Activated CD4-positive, CD25-positive, alpha-beta regulatory T cell treated with anti-CD3 and anti-CD28 coated beads, Interleukin-2, amount 50 U/mL, for 72 hours (primary cell): ENCODE measurements at places on chromosomes 16 and 17.

- no peak for DNase-seq
Observed at GRCh38 chr17:31915456-31916100, 14.1 kb upstream of the UTP6 start.

DNA sequence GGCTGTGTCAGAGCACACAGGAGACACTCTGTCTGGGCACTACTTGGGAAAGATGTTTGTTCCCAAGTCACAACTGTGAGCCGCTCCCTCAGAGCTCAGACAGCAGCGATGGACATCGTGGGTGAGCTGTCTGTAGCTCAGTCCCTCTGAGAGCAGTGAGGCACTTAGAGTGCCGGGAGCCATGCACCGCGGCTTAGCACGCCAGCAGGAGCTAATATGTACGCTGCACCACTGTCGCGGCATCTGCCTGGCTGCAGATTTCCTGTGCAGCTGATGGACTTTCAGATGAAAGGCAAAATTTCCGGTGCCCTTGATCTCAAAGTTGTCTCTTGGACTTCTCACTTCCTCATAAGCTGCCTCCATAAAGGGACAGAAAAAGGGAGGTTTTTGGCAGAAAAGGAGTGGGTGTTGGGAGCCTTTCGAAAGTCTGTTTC, 92.8 kb upstream of the ZNF469 start:
- DNase-seq, result no peak

GRCh38 chr16:80594756-80595155, 54.0 kb downstream of the DYNLRB2 start:
- DNase-seq, result no peak

DNA sequence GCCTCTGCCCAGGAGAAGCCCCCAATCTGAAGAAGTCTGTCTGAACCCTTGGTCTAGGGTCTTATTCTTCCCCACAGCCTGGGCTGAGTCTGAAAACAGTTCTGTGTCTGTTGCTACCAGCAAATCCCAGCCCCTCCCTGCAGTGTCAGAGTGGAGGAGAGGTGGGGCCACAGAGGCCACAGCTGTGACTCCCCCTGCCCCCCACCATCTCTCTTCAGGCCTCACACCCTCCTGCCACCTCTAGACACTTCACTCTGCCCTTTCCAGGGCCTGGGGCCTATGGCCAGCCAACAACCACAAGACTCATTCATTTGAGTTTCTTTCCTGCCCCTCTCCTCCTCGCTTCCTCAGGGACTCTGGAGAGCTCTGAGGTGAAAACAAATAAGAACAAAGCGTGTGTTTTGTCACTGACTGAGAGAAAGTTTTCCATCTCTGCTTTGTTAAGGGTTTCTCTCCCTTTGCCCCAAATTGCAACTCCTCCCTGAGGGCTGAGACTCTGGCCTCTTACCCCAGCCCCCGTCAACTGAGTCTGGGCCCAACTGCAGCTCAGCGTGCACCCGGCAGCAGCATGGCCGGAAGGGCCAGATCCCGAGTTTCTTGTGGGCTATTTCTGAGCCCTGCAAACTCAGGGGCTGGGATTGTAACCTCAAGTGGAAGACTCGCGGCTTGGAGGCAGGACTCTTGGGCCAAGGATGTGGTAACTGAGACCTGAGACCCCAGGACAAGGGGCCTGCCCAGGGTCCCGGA, 13.2 kb downstream of the C17orf50 start:
- DNase-seq, result no peak

GRCh38 chr16:66414891-66415290, 12.2 kb upstream of the BEAN1 start:
- no peak for DNase-seq

- DNase-seq, result no peak
Observed at GRCh38 chr16:6957681-6958080, 375.0 kb upstream of the RBFOX1 start.

GRCh38 chr17:1871756-1872155, 42.0 kb downstream of the RPA1 start:
- no peak for DNase-seq

- no peak for DNase-seq
Observed at GRCh38 chr16:58046054-58046881, 20.7 kb downstream of the MMP15 start.

DNA sequence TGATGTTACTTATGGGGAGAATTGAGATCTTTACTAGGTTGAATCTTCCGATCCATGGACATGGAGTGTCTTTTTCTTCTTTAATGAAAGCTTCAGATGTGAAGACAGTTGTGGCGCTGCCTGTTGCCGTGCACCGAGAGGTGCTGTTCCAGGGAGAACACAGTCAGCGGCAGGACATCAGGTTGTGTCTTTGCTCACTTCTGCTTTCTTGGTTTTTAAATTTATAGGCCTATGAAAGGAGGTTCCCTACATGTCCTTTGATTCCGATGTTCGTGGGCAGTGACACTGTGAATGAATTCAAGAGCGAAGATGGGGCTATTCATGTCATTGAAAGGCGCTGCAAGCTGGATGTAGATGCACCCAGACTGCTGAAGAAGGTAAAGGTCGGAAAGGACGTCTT, 49.8 kb downstream of the SEC14L1 start:
- DNase-seq, result no peak

GRCh38 chr17:45261577-45262515, at the start of gene SPATA32:
SPATA32 (minus strand) TSS chr17:45262094; CDS start chr17:45262016, 78 bp downstream.
- DNase-seq, result peak; percentile 70

- DNase-seq, result no peak
Observed at GRCh38 chr16:9365370-9365728, 273.9 kb downstream of the HAPSTR1 start.

GRCh38 chr16:62741692-62742091, 705.5 kb upstream of the CDH8 start:
- no peak for DNase-seq

- DNase-seq, result no peak
Observed at GRCh38 chr16:6827267-6827666, 505.4 kb upstream of the RBFOX1 start.

DNA sequence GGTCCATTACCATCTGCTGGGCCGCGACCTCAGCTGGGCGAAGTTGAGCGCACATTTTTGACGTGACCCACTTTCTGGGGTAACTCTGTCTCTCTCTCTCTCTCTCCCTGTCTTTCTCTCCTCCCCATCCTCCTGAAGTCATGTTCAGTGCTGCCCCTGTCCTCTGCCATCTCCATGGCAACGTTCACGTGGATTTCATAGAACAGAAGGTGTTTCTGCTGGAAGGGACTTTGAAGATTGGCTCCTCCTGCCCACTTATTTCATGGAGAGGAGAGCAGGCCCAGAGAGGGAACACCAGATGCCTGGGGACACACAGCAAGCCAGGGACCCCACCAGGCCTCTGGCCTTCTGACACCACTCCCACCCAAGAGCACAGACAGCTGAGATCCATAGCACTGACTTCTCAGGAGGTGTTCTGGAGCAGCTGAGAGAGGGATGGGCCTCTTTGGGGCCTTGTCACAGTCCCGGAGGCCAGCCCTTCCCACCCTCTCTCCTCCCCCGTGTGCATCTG, 4.2 kb upstream of the CCNF start:
- no peak for DNase-seq

DNA sequence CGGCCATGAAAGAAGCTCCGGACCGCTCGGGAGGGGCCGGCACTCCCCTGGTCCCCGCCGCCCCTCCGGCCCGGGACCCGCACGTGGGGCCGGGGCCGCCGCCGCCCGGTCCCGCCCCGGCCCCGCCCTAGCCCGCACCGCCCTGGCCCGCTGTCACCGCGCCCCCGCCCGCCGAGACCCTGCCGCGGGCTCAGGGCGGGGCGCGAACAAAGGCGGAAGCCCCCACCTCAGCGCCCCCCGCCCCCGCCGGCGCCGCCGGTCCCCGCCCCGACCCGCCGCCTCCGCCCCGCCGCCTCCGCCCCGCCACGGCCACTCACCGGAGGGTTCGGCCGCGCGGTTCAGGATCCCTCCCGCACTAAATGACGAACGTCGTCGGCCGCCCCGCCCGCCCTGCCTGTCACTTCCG, at the start of gene ARHGDIA:
Gene ARHGDIA (minus strand): TSS at position 357 of the 406 bp plus-strand sequence. CDS start 1,407 bp downstream, outside the sequence.
- DNase-seq, result no peak

DNA sequence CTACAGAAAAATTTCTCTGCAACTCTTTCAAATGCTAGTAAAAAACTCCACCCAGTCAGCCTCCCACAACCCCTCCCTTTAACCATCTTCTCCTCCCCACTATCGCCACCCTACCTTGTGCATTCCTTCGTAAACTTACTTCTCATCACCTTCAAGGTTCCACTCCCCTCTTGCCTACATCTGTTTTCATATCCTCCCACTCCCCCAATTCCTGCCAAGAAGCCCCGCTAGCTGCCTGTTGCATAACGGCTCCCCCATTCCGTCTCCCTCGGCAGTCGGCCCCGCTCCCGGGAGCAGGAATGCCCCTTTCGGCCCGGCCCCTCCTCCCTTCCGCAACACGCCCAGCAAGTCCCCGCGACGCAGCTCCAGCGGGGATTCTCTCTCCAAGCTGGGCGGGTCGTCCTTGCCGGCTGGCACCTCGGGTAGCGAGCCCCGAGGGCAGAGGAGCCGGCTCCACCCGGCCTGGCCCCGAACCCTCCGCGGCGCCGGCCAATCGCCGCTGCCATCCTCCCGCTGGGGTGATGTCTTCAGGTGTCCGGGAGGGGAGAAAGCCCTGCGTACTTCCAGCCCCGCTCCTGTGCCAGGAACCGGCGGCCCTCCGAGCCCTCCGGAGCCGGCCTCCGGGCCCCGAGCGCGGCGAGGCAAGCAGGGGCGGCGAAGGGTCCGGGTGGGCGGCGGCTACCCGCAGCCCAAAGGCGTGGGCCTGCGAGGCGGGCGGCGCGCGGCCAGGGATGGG, 1.5 kb downstream of the PHLPP2 start:
- peak; percentile 63 for DNase-seq

GRCh38 chr17:78176548-78177025, 8.2 kb downstream of the SYNGR2 start:
- DNase-seq, result peak; percentile 82

- DNase-seq, result no peak
Observed at GRCh38 chr17:7634384-7634783, 4.4 kb downstream of the SHBG start.

DNA sequence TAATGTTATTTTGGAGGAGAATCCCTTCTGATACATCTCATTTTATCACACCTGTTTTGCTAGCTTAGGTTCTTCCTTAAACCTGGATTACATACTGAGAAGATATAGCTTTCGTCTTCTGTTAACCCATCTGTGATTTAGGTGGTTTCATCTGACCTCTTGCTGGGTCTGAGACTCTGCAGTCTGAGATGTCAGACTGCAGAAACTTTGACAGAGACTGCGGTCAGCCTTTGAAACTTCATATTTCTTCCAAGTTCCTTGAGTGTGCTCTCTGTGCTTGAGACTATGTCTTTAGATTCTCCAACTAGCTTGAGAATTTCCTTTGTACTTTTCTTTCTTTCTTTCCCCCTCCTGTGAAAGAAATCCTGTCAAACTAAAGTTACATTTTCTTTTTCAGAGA, 196.4 kb upstream of the MPHOSPH6 start:
- DNase-seq, result no peak

GRCh38 chr16:17357307-17358062, 113.3 kb downstream of the XYLT1 start:
- DNase-seq, result no peak

- DNase-seq, result no peak
Observed at GRCh38 chr16:16148755-16149154, 74.5 kb downstream of the ABCC6 start.

- DNase-seq, result no peak
Observed at GRCh38 chr17:61393904-61394629, 5.6 kb upstream of the TBX2 start.

GRCh38 chr17:33021731-33022408, 30.2 kb downstream of the SPACA3 start:
- DNase-seq, result no peak

GRCh38 chr16:84585886-84586285, 32.0 kb downstream of the COTL1 start:
- DNase-seq, result no peak

GRCh38 chr17:10224582-10225195, 26.3 kb upstream of the GAS7 start:
- DNase-seq, result no peak

DNA sequence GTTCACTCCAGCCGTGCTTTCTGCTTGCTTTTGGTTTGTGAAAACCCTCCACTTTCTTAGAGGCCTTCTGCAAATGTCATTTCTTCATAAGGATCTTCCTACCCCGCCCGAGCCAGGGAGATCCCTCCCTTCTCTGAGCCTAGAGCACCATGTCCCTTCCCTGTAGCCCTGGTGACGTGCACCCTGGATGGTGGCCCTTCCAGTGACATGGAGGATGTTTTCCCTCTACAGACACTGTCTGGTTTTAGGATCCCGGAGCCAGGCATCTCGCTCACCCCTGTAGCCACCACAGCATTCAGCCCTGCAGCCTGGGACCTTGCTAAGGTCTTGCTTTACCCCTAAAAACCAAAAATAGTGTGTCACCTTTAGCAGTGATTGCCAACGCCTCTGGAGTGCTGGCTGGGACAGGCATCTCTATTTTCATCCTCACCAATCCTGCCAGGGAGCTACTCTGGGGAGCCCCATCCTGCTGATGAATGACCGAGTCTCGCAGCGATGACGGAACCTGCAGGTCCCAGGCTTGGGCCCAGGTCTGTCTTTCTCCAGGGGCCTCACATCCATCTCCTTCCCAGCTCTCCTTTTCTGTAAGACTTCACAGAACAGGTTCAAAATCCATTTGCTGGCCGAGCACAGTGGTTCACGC, 394.1 kb upstream of the TNRC6C start:
- no peak for DNase-seq

DNA sequence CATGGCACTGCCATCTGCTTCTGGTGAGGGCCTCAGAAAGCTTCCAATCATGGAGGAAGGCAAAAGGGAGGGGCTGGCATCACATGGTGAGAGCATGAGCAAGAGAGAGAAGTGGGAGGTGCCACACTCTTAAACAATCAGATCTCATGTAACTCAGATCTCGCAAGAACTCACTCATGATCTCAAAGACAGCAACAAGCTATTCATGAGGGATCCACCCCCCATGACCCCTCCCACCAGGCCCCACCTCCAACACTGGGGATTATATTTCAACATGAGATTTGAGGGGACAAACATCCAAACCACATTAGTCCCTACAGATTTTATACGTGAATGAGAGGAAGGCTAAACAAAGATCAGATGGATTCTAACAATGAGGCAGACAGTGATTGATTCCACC, 8.9 kb upstream of the TMEM132E start:
- DNase-seq, result no peak

- no peak for DNase-seq
Observed at GRCh38 chr16:83966153-83966696, 1.8 kb upstream of the NECAB2 start.

DNA sequence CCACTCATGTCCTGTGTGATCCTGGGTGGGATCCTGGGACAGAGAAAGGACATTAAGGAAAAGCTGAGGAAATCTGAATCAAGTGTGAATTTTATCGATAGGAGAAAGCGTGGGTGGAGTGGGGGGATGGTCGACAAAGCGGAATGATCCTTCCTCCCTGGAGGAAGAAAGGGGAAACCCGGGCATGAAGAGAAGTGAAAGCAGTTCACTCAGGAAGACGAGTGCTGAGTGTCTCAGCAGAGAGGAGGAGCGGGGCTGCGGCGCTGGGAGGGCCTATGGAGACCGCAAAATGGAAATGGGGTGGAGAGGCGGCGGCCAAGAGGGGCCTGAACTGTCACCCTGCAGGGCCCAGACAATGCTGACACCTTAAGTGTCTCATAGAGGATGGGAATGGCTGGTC, 8.7 kb downstream of the ZDHHC7 start:
- no peak for DNase-seq

GRCh38 chr17:7856011-7856810, 1.1 kb downstream of the NAA38 start:
- DNase-seq, result no peak
